ENCODE measurements at places on chromosomes 3 and 15. TPM values are rescaled to one million over a fixed set of nuclear protein-coding genes. Genes with fewer than 3 reads are reported as not detected.

GRCh38 chr15:96578393-96578792 is 247.9 kb downstream of the NR2F2 start:
- DNase-seq, result no peak

GRCh38 chr3:3020209-3020608 is 90.0 kb downstream of the IL5RA start:
- no peak for DNase-seq

DNA sequence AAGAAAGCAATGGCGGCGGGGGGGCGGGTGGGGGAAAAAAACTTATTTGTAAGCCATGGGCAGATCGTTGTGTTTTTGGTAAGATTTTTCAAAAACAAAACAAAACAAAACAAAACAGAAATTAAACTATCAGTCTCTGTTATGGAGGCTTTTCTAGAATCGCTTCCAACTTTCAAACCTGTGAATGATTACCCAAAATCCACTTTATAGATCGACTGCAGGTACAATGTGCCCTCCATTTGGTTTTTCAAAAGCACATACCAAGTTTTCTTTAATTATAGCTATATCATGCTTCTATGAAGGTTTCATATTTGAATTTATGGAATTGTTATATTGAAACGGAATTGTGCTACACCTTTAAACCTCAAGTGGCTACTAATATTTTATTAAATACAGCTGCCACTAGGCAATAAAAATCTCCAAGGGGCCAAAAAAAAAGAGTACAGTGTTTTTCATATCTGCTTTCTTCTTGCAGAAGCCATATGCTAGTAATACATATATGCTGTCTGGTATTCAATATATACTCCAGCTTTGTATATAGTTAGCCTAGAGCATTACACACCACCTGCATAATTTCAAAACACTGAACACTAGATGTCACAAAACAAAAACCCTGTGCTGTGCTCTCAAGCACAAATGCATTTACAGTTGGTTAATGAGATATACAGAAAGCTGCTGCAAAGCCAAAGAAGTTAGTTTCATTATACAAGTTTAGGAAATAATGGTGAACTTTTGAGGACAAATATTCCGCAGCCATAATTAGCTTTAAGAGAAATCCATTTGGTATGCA is 683.8 kb upstream of the NR2F2 start:
- DNase-seq, result no peak

GRCh38 chr3:188092648-188093047 is 61.3 kb upstream of the LPP start:
- no peak for DNase-seq

Gene PLIN1
- 0.87 TPM for polyA plus RNA-seq

GRCh38 chr3:147049821-147050220 is 356.5 kb downstream of the ZIC4 start:
- no peak for DNase-seq

GRCh38 chr3:13249664-13250390 is 170.3 kb downstream of the NUP210 start:
- DNase-seq, result no peak

Gene GTPBP8
- 23.0 TPM for polyA plus RNA-seq

DNA sequence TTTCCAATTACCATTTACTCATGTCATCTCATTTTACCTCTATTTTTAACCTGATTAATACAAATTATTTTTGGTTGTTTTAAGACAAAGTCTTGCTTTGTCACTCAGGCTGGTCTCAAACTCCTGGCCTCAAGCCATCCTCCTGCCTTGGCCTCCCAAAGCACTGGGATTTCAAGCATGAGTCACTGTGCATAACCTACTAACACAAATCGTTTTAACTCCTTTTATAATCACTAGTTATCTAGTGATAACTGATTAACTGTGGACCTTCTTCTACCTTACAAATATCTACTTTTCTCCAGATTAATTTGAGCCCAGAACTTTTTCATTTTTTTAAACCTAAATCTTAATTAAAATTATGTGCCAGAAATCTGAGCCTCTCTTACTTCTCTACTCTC is 4.6 kb downstream of the ATP13A3 start:
- DNase-seq, result no peak

DNA sequence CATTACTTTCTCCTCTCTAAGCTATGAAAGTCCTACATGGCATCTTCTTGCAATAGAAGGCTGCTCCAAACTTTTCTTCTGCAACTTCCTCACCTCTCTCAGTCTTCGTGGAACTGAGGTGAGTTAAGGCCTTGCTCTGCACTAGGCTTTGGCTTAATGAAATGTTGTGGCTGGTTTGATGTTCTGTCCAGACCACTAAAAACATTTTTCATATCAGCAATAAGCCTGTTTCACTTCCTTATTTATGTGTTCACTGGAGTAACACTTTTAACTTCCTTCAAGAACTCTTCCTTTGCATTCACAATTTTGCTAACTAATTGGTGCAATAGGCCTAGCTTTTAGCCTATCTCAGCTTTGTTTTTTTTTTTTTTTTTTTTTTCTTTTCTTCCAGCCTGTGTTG is 335.3 kb upstream of the NECTIN3 start:
- no peak for DNase-seq

DNA sequence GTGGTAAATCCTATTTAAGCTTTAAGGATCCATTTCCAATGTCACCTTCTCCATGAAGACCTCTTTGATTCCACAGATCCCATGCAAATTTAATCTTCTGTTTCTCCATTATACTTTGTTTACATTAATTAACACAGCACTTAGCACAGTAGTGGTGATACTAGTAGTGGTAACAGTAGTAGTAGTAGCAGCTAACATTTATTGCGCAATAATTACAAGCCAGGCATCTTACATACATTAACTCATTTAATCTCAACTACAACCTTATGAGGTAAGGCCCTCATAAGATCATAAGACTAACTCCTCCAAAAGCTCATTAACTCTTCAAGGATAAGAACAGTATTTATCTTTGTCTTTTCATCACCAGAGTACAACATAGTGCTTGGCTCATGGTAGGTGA is 54.8 kb upstream of the FSIP1 start:
- no peak for DNase-seq

Gene DUOX1
- polyA plus RNA-seq, result 2.4 TPM

- DNase-seq, result no peak
Measured at GRCh38 chr15:84888639-84889038, 4.2 kb downstream of the SLC28A1 start.

GRCh38 chr3:45487508-45487907 is 99.1 kb downstream of the LARS2 start:
- no peak for DNase-seq

GRCh38 chr3:139934613-139935015 is 371 bp upstream of the CLSTN2 start:
- DNase-seq, result no peak

Gene SERINC4
- polyA plus RNA-seq, result 0.26 TPM

GRCh38 chr3:12556690-12557472 is at the start of gene MKRN2:
TSS of gene MKRN2 (plus strand) at chr3:12557087. CDS start at chr3:12557151, 64 bp downstream.
- DNase-seq, result peak; percentile 83

GRCh38 chr3:130905551-130905950 is 11.7 kb downstream of the ATP2C1 start:
- DNase-seq, result no peak

DNA sequence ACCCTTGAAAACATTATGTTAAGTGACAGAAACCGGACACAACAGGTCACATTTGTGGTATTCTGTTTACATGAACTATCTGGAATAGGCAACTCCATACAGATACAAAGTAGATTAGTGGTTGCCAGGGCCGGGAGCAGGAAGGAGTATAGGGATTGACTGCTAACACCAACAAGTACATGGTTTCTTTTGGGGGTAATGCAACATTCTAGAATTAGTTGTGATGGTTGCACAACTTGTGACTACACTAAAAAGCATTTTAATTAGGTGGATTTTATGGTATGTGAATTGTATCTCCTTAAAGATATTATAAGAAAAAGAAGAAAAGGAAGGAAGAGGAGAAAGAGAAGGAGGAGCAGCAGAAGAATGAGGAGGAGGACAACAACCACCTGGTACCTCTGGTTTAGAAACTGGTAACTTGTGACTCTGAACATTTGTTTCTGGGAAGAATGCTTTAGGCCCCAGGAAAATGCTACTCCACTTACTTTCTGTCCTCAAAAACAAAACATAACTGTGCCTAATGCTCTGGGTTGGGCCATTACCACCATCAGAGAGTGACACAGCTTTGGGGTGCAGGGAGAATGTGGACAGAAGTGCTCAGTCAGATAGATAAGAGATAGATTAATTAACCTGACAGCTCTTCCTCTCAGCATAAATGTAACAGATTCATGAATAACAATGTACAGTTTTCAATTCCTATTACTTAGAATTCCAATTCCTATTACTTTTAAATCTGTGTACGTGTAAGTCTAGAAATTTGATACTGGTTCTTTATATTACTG is 20.3 kb downstream of the SETMAR start:
- DNase-seq, result no peak

Data from right renal pelvis (tissue), 4 donors.